Activated CD4-positive, alpha-beta T cell treated with anti-CD3 and anti-CD28 coated beads, Interleukin-2, amount 50 U/mL, for 4 hours (primary cell): ENCODE measurements at places on chromosomes 16 and 17.

GRCh38 chr17:72681844-72682243 lies 410.6 kb downstream of the SLC39A11 start:
- DNase-seq = no peak

DNA sequence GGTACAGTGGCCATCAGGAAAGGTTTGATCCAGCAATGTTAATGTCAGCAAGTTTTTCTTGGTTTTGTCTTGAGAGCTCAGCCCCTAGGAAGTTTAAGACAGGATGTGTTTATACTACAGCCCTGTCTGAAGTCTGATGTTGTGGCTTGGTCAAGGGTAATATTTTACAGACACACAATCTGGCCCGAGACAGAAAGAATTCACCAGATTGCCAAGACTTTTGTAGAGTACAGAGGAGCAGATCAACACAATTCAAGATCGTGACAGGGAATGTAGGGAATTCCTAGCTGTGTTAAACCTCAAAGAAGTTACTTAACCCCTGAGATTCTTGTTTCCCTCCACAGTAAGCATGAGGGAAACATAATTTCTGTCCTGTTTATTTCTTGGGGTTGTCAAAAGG lies 63.1 kb downstream of the SHISA9 start:
- DNase-seq = no peak

GRCh38 chr16:30430428-30430970 lies 669 bp upstream of the DCTPP1 start:
- no peak for DNase-seq

- DNase-seq = no peak
These were observed 496.5 kb upstream of the CDH11 start for GRCh38 chr16:65618333-65618732.

DNA sequence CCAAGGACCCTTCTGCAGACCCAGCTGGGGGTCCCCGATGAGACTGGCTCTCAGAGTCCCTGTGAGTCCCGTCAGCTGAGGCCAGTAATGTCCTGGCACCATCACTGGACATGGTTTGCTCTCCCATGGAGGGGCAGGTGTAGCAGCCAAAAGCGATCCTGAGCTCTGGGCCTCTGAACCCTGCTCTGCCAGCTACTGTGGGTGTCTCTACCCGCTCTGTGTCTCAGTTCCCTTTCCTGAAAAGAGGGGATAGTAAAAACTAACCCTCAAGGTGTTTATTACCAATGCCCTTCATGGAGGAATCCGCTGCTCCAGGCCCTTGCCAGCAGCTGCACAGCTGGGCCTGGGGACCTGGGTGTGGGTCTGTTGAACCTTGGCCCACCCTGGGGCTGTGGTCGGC lies 8.8 kb downstream of the TUBB3 start:
- no peak for DNase-seq

GRCh38 chr17:47611372-47612350 lies 38.1 kb upstream of the KPNB1 start:
- no peak for DNase-seq

- DNase-seq = no peak
These were observed 393.7 kb upstream of the C16orf82 start for GRCh38 chr16:26673011-26673410.

GRCh38 chr16:58628845-58629732 lies 537 bp downstream of the CNOT1 start:
- peak; percentile 23 for DNase-seq

DNA sequence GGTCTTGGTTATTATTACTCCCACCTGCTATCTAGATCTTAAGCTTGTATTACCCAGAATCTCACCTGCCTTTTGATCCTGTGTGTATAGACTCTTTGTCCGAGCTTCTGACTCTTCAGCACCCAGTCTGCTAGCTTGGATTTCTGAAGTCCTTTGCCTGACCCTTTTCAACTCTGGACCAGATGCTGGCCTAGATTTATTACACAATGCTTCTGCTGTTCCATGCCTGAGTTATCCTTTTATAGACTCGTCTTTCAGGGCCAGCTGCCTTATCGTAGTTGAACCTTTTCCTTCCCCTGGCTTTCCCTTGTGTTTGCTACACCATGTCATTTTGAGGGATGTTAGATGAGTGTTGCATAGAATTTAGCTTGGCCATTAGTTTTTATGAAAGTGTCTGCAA lies 32.6 kb downstream of the RHOT1 start:
- no peak for DNase-seq

GRCh38 chr16:65716737-65717700 lies 595.2 kb upstream of the CDH11 start:
- DNase-seq = no peak

GRCh38 chr17:67258821-67259468 lies 13.9 kb upstream of the HELZ start:
- no peak for DNase-seq

DNA sequence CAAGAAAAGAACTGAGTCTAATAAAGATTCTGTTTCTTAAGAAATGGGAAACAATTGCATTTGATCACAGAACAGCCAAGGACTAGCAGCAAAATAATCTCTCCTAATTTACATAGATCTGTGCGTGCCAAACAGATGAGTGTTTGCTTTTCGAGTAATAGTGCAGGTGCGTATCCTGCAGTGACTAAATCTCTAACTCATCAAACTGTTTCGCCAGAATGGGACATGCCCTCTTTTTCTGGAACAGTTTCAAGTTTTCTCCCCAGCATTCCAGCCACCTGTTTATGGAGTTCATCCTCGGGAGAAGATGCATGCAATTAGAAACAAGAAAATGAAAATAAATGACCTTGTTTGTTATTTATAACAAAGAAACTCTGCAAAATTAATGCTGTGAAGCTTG lies 5.7 kb upstream of the TOX3 start:
- DNase-seq = no peak

GRCh38 chr16:85872734-85873133 lies 26.2 kb upstream of the IRF8 start:
- no peak for DNase-seq

- no peak for DNase-seq
These were observed 3.2 kb downstream of the ACLY start for GRCh38 chr17:41915566-41915965.

DNA sequence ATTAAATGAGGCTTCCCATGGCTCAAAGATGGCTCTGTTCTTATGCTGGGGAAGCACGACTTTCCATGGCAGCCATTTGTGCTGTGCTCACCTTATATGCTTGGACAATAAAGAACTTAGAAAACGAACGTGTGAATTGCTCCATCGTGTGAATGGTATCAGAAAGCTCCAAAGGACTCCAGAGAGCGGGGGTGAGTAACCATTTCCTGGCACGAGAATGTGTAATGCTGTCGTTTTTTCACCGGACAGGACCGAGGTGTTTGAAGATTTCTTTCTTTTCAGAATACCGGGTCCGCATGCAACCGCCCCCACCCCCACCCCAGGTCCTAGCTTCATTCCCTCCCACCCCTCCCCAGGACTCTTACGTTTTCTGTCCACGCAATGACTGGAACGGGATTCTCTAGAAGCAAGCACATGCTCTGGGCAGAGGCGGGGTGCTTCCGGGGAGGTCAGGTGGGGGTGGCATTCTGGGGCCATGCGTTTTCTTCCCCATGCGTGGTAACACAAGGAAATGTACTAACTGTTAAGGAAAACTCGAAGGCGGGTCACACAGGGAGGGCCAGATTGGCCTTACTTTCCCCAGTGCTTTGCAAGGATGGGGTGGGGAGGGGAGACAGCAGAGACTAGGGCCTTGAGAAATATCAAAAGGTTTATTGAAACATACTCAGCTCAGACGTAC lies 26.2 kb downstream of the GPRC5B start:
- no peak for DNase-seq

DNA sequence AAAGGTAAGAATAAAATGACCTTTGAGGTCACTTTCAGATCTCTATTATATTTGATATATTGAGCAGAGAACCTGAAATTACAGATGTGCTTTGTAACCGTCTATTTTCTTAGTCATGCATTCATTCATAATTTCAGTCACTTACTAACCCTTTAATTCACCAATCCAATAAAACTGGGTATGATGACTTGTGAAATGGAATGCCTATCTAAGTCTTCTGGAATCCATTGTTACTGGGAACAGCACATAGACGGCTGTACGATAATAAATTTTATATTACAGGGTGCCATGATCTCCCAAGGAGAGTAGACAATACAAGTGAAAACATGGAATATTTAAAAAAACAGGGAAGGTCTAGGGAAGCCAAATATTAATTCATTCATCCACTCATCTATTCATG lies 22.9 kb downstream of the CDH11 start:
- no peak for DNase-seq
